ENCODE measurements at places on chromosomes 4 and X. TPM values are rescaled to one million over a fixed set of nuclear protein-coding genes. Genes with fewer than 3 reads are reported as not detected.

Gene GAGE1
- not detected for total RNA-seq

Gene SOWAHD
- not detected for total RNA-seq

Gene MAGEC1
- total RNA-seq: not detected

Gene DHX15
- total RNA-seq: 145 TPM

Gene SSX2B
- not detected for total RNA-seq

Gene P2RY4
- total RNA-seq: not detected

Gene SMIM10L2A
- total RNA-seq: 0.20 TPM
